ENCODE measurements at places on chromosomes 7 and 10.

DNA sequence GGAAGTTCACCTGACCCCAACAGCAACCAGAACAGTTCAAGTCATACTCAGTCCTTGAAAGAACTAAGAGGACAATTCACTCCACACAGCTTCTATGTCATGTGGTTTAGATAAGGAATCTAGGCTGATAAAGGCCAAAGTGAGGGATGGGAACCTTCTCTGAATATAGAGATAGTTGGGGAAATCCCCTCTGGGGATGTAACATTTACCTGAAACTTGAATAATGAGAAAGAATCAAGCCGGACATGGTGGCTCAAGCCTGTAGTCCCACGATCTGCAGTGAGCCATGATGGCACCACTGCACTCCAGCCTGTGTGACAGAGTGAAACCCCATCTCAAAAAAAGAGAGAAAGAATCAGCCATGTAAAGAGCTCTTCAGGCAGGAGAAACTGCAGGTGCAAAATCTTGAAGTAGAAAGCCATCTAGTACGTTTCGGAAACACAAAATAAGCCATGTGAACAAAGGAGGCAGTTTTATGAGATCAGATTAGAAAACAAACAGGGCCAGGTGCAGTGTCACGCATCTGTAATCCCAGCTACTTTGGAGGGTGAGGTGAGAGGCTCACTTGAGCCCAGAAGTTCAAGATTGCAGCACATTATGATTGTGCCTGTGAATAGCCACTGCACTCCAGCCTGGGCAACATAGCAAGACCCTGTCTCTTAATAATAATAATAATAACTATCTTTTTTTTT, 4.5 kb upstream of the DNMBP start:
- no peak for DNase-seq

DNA sequence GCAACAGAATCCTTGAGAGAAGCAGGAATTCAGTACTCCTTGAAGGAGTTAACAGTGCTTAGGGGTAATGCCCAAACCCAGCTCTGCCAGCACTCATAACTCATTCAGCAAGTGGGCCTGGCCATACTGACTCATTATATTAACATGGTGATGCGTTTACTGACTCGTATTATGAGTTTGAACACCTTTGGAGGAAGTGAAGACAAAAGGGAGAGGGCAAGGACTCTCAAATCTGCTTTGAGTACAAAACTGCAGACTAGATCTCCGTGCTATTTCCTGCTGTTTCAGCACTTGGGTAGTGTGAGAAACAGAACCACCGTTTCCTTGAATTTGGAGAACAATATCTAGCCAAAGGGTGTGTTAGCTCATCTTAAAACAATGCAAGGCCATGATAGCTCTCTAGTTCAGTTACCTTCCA, 30.8 kb downstream of the SLC16A9 start:
- DNase-seq = no peak

GRCh38 chr7:18053177-18053928, 25.7 kb upstream of the PRPS1L1 start:
- no peak for DNase-seq

- no peak for DNase-seq
Observed at GRCh38 chr7:64882341-64883112, 20.5 kb upstream of the ZNF273 start.

- no peak for DNase-seq
Observed at GRCh38 chr7:55366461-55367070, 1.4 kb downstream of the LANCL2 start.

DNA sequence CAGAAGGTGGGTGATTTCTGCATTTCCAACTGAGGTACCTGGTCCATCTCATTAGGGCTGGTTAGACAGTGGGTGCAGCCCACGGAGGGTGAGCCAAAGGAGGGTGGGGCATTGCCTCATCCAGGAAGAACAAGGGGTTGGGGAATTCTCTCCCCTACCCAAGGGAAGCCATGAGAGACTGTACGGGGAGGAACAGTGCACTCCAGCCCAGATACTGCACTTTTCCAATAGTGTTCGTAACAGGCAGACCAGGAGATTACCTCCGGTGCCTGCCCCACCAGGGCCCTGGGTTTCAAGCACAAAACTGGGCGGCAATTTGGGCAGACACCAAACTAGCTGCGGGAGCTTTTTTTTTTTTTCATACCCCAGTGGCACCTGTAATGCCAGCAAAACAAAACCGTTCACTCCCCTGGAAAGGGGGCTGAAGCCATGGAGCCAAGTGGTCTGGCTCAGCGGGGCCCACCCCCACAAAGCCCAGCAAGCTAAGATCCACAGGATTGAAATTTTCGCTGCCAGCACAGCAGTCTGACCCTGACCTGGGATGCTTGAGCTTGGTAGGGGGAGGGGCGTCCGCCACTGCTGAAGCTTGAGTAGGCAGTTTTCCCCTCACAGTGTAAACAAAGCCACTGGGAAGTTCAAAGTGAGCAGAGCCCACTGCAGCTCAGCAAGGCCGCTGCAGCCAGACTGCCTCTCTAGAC, 31.2 kb downstream of the ARMC10 start:
- no peak for DNase-seq

GRCh38 chr10:33125522-33126517, 167.8 kb upstream of the ITGB1 start:
- peak; percentile 21 for DNase-seq

DNA sequence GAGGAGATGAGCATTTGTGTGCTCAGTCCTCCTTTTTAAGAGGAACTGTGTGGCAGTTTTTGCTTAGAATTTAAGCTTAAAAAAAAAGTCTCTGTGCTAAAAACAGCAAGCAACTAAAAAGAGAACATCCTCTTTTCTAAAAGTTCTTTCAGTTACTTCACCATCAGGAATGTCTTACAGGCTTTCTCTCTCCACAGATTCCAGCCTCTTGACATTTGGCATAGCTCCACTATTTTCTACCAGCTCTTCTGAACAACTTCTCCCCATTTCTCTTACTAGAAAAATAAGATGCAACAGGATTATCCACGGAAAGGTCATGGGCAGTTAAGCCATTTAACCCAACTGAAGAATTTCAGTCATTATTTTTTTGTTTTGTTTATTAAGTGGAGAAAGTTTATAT, 13.2 kb downstream of the PCLO start:
- DNase-seq = no peak

- no peak for DNase-seq
Observed at GRCh38 chr7:43870316-43870715, 999 bp upstream of the MRPS24 start.

GRCh38 chr10:131514454-131514853, 202.9 kb upstream of the TCERG1L start:
- no peak for DNase-seq

- no peak for DNase-seq
Observed at GRCh38 chr7:90648834-90649233, 52.7 kb downstream of the CDK14 start.

- DNase-seq = no peak
Observed at GRCh38 chr7:105021352-105021751, 7.3 kb downstream of the KMT2E start.

GRCh38 chr10:116809483-116810119, 39.7 kb upstream of the ENO4 start:
- no peak for DNase-seq

DNA sequence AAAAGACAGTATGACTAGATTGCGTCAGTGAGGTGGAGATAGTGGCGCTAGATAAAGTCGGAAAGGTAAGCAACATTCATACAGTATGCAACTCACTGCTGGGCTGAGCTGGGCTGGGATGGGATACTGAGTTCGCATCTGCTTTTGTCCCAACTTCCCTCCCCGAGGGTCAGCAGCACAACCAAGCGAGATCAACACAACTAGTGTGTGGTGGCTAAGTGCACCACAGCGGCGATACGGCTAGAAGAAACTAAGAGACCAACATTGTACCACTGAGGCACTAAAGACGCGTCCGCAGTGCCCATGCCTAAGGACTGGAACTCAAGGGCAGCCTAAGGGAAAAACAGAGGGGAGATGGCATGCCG, 467 bp downstream of the EXOSC1 start:
- DNase-seq = no peak

DNA sequence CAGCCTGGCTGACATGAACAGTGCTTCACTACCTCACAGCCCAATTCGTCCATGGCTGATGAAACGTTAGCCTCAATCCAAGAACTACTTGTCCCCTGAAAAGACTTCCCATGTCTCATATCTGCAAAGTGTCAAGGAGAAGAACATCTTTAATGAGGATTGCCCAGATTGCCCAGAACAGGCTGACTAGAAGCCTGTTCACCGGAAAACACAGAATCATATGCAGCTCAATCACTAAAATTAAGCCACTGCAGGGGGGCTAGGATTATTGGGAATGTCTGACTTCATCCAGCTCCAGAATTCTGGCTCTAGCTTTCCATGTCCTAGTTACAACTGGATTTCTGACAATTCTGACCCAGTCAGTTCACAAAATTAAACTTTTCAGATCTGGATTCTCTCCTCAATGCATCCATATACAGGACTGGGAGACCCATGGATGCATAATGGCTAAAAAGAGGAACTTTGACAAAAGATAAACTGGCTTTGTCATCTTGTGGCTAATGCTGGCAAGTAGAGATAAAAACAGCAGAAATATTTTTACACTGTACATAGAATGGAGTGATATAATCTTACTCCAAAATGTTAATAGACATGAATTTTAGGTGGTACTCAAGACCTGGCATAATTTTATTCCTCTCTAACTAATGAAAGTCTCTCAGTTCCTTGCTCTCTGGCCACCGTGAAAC, 467.0 kb upstream of the POT1 start:
- DNase-seq = no peak

DNA sequence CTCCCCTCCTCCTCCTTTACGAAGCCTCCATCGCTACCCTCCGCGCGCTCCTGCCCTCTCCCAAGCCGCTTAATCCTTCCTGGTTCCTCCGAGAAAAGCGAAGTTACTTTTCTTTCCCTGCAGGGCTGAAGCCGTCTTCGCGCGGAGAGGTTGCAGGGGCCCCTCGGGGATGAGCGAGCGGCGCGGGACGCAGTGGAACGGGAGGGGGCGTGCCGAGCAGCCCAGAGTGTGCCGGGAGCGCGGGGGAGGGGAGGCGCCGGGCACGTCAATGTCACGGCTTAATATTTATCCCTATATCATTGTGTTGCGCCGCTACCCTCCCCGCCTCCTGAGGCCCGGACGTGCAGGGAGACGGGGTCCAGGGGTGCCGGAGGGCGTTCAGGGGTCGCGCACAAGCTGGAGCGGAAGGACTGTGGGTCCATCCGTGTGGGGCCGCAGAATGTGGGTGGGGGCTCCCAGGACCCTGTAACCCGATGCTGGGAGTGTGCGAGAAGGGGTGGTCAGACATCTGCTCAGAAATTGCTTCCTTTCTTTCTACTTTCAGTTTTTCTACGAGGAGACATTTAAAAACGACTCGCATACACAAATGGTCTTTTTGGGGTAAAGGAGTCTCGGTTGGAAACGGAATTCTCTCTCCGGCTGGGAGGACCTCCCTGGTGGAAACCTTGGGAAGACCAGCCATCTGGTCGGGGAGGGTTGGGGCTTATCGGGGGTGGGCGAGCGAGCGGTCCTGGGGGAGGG, 2.4 kb downstream of the CDK6 start:
- peak; percentile 77 for DNase-seq

DNA sequence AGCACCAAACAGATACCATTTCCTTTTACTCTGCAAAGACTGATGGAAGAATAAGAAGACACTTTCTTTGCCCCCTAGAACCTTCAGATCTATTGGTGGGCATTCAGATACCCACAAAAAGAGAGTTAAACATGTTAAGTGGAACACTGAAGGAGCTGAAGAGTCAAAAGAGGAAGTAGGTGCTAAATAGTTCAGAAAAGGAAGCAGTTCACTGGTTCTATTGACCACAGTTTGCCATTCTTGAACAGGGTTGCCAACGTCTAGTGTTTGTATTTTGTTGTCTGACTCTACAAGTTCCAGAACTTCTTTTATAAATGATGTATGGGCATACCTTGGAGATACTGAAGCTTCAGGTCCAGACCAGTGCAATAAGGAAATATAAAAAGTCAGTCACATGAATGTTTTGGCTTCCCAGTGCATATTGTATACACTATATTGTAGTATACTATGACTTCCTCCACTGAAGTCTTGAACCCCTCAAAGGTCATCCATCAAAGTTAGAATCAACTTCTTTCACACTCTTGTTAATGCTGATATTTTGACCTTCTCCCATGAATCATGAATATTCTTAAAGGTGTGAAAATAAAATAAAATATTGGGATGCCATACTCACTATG, 47.5 kb upstream of the AGR3 start:
- DNase-seq = peak; percentile 36

GRCh38 chr10:22429981-22430421, 84.7 kb downstream of the SPAG6 start:
- no peak for DNase-seq

DNA sequence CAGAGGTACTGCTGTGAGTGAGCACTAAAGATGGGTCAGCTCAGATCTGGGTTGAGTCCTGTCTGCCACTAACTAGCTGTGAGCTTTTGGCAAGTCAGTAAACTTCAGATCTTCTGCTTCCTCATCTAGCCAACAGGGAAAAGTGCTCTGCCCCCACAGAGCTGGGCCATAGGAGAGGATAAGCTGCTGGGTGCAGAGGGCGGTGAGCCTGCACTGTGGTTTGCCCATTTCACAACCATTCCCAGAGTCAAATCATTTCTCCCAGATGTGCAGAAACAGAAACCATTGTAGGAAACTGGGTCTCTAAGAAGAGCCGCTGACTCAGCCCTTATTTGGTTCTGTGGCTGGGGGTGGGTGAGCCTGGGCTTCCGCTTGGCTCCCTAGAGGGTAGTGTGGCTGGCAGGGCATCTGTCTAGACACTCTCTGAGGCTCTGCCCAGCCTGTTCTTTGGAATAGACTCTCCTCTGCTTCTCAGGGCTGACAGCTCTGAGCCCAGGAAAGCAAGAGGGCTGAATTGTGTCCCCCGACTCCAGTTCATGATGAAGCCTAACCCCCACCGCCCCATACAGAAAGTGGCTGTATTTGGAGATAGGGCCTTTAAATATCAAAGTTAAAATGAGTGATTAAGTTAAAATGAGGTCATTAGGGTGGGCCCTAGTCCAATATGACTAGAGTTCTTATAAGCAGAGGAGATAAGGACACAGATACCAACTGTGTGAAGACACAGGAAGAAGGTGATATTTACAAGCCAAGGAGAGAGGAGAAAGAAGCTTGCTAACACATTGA, 29.5 kb upstream of the ARHGAP22 start:
- DNase-seq = peak; percentile 52

DNA sequence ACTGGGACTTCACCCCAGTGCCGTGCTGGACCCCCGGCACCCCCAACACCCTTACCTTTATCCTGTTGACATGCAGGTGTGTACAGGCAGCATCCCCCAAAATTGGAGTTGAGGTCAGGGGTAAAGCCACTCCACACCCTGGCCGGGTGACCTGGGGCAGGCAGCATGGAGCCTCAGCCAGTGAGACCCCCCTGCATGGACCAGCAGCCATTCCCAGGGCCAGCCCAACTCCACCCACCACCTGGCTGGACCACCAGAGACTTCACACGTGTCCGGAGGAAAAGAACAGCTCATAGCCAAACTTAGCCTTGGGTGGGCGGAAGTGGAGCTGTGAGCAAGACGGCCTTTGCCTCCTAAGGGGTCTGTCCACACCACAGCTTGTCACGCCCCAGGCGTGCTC, 413.0 kb upstream of the FOXK1 start:
- DNase-seq = no peak

DNA sequence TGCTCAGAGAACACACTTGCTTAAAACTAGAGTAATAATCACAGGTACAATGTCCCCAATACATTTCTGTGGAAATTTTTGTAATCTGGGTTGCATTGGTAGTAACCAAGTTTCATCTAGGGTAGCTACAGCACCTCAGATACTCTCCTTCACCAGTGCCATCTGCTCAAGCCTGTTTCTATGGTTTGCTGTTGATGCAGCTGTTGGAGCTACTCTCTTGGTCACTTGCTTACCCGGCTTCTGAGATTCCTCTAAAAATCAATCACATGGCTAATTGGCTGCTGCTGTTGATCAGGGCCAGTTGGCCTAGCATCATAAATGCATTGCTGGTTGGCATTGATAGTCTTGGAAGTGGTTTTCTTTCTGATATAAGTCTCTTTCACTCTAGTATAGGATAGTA, 220.8 kb downstream of the BICC1 start:
- no peak for DNase-seq

- DNase-seq = peak; percentile 3
Observed at GRCh38 chr7:94763268-94763667, 107.3 kb upstream of the SGCE start.
